ENCODE measurements at places on chromosomes 4 and X.
A peak's percentile ranks its signal among the peaks of the same experiment; 100 is the strongest.

- no peak for DNase-seq
These were observed 116.4 kb upstream of the PUDP start for GRCh38 chrX:7264399-7264798.

DNA sequence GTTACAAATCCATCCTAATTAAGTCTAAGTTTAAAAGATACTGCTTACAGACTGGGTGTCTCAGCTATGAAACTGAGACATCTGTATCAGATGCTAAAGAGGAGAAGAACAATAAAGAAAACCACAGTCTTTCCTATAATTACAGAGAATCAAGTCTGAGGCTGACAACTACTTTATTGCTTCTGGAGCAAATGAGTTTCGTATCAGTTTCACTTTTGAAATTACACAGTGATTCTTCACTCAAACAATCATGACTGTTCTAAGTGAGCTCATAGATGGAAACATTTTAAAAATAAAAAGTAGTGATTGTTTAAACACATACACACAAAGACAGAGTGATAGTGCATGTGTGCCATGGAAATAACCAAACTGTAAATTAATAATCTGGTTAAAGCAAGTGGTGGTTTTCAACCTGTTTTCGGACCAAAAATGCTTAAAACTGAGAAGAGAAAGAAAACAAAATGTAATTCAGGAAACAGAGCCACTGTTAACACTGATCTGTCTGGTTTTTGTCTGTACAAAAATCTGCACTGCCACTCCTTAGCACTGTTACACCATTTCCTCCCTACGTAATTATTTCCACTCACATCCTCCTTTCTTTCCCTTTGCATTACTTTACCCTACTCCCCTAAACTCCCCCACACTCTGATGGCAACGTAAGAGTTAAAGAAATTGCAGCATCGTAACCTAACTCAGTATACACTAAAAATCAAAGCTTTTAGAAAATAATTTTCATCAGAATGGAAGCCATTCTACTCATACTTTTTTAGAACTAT is 12.5 kb downstream of the RFC1 start:
- DNase-seq, result peak; percentile 70

DNA sequence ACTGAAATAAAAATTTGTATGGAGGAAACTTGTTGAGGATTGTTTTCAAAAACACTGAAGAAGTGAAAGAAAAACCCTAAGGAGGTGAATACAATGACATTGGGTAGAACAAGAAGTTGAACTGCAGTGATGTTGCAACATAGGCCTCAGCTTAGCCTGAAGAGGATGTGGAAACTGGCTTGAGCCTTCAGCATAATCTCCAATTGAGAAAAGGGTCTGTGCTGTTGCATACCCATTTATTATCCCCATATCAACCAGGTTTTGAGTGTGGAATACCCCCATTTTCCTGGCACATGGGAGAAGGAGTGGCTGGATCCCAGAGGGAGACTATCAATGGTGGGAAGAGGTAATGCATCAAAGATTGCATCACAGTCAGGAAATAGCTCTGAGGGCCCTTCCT is 695.0 kb upstream of the HS3ST1 start:
- no peak for DNase-seq

- no peak for DNase-seq
These were observed 2.3 kb upstream of the AASDH start for GRCh38 chr4:56389558-56389957.

DNA sequence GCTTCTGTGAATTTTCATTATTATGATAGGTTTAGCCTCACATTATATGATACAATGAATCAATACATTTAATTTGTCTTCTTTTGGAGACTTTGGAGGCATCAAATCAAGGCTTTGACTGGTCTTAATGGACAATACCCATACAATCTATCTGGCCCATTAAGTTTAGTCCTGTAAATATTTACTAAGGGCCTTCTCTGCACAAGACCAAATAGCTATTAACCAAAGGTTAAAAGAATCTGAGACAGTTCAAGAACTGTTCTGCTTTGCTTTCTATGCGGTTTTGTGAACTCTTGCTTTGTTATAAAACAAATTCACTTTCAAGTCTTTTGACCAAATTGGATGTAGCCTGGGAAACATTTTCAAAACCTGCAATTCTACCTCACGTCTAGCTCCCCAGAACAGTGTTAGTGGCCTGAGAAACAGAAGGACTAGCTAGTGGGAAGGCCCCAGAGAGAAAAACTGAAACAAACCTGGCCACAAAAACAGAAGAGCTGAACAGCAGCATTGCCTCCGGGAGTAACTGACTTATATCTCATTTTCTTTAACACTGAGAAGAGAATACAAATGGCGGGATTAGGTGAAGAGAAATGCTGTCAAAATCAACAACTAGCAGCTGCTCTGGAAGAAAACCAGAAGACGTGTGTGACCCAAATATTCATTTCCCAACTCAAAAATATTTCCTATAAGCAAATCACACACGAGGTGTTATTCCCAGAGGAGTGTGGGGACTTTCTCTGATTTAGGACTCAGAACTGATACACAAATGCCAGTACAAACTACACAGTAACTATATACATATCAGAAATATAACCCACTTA is 548 bp downstream of the TLR1 start:
- no peak for DNase-seq

DNA sequence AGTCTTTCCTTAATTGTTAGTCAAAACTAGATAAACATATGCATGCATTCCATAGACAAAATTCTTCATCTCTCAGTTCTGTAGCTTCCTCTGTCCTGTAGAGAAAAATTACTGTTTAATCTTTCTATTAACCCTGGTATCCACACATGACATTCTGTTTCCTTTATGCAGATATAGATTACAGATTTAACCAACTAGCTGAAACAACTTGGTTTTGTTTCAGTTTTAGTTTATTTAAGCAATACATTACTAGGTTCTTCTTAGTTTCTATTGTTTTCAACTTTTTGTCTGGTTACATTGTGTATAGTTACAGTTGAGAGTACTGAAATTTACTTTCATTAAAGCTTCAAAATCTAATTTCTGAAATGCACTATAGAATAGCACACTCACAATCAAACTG is 933.9 kb upstream of the EPHA5 start:
- DNase-seq, result no peak

- no peak for DNase-seq
These were observed 127.8 kb upstream of the TBL1X start for GRCh38 chrX:9337046-9337445.

GRCh38 chr4:150867148-150867547 is 147.9 kb downstream of the LRBA start:
- DNase-seq, result peak; percentile 75

DNA sequence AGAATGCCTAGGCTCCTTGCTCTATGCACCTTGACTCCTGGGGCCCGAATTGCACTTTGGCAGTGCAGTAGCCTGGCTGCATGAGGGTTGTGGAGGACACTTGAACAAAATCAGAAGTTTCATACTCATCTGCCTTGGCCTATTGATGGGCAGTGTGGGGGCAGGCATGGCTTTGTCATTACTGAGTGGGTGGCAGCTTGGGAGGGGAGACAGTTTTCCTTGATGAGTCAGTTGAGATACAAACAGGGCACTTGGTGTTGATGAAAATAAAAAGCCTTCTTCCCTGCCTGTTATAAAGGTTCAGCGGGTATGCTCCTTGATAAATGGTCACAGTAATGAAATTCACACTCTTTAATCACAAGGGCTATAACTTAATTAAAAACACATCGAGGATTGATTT is 126.8 kb upstream of the MAMLD1 start:
- DNase-seq, result no peak

GRCh38 chrX:151985531-151985930 is 11.1 kb upstream of the GABRE start:
- no peak for DNase-seq

DNA sequence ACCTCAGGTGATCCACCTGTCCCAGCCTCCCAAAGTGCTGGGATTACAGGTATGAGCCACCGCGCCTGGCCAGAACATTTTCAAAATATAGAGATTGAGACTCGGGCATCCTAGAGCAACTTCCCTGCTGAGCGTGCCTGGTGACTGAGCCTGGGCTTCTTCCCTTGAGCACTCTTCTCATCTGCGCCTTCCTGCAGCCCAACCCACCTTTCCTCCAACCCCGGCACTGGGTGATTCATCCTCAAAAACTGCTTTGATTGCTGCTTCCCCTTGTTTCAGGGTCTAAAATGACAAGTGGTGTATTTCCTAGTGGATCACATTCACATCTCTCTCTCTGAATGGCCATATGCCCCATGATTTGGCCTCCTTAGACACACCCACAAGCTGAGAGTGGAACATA is 37.8 kb downstream of the PHKA2 start:
- no peak for DNase-seq

GRCh38 chr4:153023692-153024394 is 87.7 kb downstream of the FHDC1 start:
- no peak for DNase-seq

GRCh38 chr4:12875640-12876243 is 608.4 kb downstream of the RAB28 start:
- DNase-seq, result no peak

- peak; percentile 69 for DNase-seq
These were observed 181.0 kb upstream of the HCCS start for GRCh38 chrX:10930151-10930550.

DNA sequence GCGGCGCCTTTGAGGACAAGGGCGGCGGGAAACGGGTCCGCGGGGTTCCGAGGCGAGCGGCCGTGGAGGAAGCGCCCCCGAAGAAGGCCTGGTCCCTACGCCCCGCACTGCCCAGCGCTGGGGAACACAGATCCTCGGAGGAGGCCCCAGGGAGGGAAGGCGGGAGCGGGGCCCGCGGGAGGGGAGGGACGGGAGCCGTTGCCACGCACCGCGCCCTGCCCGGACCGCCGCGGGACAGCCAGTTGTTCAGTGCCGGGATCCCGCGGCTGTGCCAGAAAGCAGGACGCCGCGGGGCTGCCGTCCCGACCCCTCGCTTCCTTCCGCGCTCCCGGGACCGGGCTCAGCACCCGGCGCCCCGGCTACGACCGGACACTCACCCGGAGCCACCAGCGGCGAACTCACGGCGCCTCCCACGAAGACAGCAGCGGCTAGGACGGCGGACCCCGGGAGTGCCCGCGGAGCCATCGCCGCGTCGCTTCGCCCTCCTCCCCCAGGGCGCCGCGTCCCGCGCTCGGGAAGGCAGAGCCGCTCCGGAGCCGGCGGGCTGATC is 278 bp downstream of the RELL1 start:
- peak; percentile 45 for DNase-seq

DNA sequence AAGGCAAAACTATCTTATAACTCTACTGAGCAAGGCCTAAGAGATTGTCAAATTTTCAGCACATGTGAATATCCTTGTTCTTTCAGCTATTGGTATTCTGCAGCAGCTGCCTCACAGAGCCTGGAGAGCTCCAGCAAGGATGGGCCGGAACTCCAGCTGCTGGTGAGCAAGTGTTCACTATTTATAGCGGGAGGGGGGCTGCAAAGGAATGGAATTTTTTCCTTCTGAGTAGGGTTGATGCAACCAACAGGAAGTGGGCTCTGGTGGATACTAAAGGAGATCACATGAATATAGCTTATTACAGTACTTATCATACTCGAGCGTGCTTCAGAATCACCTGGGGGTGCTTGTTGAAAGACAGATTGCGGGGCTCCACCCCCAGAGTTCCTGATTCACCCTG is 20.2 kb upstream of the SETD7 start:
- DNase-seq, result peak; percentile 79

GRCh38 chr4:177283167-177283566 is 26.5 kb upstream of the NEIL3 start:
- peak; percentile 82 for DNase-seq

GRCh38 chr4:15375667-15376066 is 52.2 kb upstream of the C1QTNF7 start:
- DNase-seq, result no peak

DNA sequence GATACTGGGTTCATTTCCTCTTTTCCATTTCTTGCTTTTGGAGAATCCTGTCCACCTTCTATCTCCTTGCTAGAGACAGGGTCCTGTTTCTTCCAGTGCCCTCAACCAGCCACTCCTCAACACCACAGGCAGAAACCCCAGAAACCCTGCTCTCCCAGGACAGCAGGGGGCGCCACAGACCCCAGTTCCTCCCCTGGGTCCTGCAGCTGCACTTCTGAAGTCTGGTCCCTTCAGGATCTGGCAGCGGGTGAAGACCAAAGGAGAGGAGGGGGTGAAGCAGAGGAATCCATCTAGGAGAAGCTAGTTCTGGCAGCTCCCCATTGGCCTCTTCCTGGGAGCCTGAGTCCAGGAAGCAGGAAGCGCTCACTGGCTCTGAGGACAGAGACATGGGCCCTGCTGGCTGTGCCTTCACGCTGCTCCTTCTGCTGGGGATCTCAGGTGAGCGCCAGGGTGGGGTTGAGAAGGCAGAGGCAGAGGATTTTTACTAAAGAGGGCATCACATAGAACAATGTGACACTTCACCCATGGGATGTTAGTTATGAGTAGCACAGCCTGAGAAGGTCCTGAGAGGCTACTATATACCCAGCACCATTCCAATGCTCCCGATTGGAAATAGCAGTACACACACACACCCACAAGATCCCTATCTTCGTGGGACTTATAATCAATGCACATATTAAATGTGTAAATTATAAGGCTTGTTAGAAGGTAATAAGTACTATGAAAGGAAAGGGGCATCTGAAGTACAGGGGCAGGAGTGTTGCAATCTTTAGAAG is at the start of gene PRSS48:
PRSS48 (plus strand) TSS at position 375 of the 776 bp plus-strand sequence; CDS start at position 387, 12 bp downstream.
- peak; percentile 58 for DNase-seq

- no peak for DNase-seq
These were observed 17.8 kb upstream of the TBC1D19 start for GRCh38 chr4:26566133-26566532.

- no peak for DNase-seq
These were observed 50.8 kb upstream of the RAP2C start for GRCh38 chrX:132270021-132270420.

DNA sequence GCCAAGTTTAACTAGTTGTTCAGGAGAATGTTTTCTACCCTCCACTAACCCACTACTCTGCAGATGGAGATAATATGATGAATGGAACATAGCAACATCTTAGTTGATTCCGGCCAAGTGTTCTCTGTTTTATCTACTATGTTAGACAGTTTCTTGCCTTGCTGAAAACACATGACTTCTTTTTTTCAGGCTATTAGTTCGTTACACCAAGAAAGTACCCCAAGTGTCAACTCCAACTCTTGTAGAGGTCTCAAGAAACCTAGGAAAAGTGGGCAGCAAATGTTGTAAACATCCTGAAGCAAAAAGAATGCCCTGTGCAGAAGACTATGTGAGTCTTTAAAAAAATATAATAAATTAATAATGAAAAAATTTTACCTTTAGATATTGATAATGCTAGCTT is 13.3 kb downstream of the ALB start:
- DNase-seq, result no peak

- no peak for DNase-seq
These were observed 257.3 kb downstream of the NR3C2 start for GRCh38 chr4:148184922-148185321.

GRCh38 chr4:166311169-166311568 is 438.1 kb downstream of the TLL1 start:
- peak; percentile 21 for DNase-seq

- no peak for DNase-seq
These were observed 9.6 kb upstream of the YTHDC1 start for GRCh38 chr4:68359508-68359907.

Measured in fibroblast of skin of scalp (primary cell).